ENCODE measurements at places on chromosomes 5 and 9. TPM values are rescaled to one million over a fixed set of nuclear protein-coding genes. Genes with fewer than 3 reads are reported as not detected.

GRCh38 chr5:1322036-1322900 is 22.6 kb downstream of the CLPTM1L start:
- DNase-seq = no peak

Gene GRXCR2
- not detected for total RNA-seq

GRCh38 chr9:71431931-71432330 is 310.5 kb upstream of the TRPM3 start:
- no peak for DNase-seq

Gene FEM1C
- total RNA-seq = 13.7 TPM

- DNase-seq = no peak
Observed at GRCh38 chr9:99463131-99463530, 241.0 kb downstream of the SEC61B start.

DNA sequence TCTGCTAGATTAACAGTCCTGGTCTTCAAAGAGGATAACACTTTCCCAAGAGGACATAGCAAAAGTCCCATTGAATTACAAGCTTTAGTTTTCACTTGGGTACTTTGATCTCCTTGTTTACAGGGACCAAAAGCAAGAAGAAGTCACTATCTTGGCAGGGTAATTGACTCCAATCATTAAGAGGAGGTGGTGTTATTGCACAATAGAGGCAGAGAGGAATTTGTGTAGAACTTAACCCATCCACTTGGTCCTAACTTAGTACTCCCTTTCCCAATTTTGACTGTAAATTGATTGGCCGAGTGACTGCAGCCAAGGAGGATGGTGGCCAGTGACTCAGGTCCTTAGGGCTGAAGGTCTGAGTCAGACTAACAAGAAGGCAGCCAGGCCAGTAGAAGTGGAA is 9.3 kb upstream of the TRPC7 start:
- no peak for DNase-seq

- no peak for DNase-seq
Observed at GRCh38 chr5:93304456-93305250, 276.4 kb downstream of the NR2F1-AS1 start.

Gene PRRX2
- total RNA-seq = 12.7 TPM

DNA sequence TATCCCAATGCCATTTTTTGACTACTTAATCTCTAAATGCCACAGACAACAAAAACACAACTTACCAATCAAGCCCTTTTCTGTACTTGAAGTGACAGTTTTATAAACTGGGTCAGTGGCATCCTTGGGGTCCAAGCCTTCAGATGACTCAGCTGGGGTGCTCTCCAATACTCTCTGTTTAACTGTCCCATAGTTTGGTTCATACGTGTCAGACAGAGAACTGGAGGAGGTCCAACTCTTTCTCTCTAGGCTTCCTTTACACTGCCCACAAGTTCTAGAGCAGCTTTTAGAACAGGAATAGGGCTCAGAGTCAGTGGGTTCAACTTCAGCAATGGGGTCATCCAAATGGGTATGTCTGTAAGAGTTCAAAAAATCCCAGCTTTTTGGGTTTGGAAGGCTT is 166.9 kb downstream of the CDC42SE2 start:
- no peak for DNase-seq

DNA sequence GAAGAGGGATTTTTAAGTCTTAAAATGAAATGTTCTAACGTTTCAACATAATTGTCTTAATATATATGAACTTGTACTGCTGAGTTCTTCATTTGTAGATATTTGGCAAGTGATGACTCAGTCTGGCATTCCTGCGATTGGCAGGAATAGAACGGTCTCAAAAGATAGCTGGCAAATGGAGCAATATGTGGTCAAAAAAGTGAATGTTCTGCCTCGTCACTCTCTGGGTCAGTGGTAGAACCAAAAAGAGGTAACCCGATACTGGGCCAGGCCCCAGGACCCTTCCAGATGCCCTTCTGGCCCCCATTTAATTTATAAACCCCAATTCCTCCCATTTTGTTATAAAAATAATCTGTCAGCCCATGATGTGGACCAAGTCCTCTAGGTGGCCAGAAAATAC is 39.2 kb downstream of the ZNF366 start:
- DNase-seq = no peak

GRCh38 chr5:65674749-65675148 is 47.2 kb downstream of the SGTB start:
- DNase-seq = no peak

GRCh38 chr9:8799206-8799605 is 999.6 kb upstream of the DMAC1 start:
- no peak for DNase-seq

Gene ANKRA2
- 12.8 TPM for total RNA-seq

GRCh38 chr9:121450241-121450640 is 49.4 kb downstream of the GGTA1 start:
- no peak for DNase-seq

Gene ASPN
- 0.15 TPM for total RNA-seq

- no peak for DNase-seq
Observed at GRCh38 chr9:106376689-106377088, 486.3 kb upstream of the ZNF462 start.

Gene CKMT2
- total RNA-seq = not detected

Gene FBP2
- 0.21 TPM for total RNA-seq

DNA sequence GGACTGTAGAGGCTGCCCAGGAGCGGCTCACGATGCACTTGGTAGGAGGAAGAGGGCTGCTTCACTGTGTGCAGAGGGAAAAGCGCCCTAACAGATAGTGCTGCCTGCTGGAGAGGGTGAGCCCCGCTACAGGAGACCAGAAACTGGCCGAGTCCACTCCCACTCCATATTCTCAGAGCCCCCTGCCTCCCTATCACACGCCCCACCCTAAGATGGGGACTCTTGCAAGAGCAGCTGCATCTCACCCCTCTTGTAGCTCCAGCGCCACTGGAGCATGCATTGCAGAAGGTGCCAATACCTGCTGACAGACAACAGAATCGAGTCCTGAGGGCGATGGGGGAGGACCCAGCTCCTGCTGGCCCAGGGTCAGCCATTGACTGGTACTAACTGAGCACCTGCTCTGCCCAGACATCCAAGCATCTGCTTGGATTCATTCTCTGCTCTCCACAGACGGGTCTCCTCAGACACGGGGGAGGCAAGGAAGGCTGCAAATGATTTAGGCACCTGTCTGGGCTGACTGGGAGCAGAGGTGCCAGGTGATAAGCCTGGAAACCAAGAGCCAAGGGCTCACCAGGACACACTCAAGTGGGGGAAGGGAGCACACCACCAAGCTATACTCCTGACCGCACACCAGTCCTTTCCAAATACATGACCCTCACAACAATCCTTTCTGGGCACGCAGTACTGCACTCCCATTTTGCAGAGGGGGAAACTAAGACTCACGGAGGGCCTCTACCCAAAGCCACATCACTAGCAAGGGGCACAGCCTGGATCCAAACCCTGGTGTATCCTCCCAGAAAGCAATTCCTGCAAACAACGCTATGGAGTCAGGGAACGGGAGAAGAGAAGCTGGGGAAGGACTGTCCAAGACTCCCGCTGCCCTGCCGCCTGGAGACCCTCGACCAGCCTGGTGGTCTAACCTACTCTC is 1.6 kb downstream of the BICD2 start:
- no peak for DNase-seq

DNA sequence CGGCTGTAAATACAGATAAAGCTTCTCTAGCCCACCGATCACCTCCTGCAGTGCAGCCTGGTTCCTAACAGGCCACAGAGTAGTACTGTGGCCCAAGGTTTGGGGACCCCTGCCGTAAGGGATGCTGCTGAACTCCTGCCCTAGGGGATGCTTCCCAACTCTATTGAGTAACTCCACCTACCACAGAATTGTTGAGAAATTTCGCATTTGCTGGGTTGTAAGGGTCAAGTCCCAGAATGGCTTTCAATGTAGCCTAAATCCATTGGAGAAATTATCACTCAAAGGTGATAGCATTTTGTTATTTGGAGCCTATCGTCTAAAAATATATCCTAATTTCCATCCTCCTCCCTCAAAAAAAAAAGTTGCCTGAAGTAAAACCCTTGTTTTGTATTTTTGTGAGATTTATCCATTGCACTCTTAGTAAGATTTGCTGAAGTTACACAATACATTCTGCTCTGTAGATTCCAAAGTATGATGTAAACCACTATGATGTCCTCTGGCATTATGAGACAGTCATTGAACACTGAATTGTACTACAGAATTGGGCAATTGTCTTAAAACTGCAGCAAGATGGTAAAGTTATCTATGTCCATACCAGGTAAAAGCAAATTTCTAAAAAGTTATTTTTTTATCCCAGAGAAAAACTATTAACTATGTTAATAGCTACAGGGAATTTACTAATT is 14.0 kb downstream of the ACTBL2 start:
- no peak for DNase-seq

DNA sequence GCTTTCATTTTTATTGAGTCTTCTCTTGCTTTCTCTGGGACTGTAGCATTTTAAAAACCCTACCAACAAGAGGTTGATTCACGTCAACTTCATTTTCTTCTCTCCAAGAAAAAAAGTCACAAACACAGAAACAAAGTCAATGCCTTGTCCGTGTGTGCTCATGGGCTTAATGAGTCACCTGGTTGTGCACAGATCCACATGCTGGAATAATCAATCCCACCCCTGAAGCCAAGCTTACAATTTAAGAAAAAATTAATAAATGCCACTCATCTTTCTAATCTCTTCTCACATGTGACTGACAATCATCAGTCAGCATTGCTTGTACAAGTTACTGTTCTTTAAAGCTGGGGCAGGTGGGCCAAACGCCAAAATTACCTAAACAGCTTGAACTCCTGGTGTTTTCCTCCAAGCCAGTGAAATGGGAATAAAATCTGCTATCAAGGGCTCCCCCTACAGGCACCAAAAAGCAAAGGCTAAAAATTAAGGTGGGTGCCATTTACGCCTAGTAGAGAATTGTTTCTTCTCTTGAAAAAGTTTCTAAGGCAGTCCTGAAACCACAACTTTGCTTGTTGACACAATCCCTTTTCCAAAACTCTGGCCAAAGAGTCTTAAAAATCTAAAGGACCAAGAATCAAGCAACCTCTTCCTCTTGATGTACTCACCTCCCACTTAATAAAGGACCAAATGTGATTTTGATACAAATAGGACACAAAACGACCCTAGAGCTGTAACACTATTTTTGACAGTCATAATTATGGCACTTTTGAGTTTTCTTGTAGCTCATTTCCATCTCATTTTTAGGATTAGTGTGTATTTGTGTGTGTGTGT is 21.3 kb downstream of the TRMO start:
- peak; percentile 59 for DNase-seq

DNA sequence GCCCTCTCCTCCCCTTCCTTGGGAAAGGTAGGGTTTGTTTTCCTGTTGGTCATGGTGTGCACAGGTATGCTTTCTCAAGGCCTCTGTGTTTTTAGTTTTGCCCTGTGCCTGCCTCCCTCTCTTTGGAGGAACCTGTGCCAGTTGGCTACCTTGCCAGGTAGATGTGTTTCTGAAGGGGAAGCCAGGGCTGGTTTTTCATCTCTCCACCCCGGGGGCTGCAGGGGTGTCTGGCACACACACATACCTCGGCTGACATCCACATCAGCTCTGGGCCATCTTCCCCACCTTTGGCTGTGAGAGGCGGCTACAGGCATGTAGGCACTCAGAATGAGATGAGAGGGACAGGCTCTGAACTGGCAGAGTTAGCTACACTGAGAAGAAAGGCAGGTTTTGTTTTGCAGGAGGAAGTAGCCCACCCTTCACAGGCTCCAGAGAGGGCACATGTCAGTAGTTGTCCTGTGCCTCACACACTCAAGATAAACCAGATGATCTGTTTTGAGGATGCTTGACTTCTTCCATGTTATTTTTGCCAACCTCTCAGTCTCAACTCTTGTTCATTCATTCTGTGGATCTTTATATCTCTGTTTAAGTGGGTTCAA is 9.7 kb downstream of the RGMB start:
- no peak for DNase-seq

Gene BARX1
- 9.8 TPM for total RNA-seq

Gene SEMA5A
- total RNA-seq = 0.20 TPM

Gene SOHLH1
- total RNA-seq = not detected

GRCh38 chr5:143213231-143213850 is 190.1 kb downstream of the NR3C1 start:
- peak; percentile 13 for DNase-seq

DNA sequence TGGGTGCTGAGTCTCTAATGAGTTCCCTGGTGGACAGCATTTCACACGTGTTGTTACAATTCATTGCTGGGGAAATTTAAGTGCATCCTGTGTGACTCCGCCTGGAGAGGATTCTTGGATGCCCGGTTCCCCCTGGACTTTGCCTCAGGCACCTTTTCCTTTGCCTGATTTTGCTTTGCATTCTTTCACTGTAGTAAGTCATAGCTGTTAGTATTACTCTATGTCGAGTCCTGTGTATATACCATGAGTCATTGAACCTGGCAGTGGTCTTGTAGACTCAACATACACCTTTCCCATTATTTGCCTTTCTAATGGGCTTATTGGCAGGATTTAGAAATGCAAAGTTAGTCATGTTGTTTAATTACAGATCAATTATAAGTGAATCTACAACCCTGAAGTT is 81.9 kb upstream of the DHFR start:
- DNase-seq = no peak

- no peak for DNase-seq
Observed at GRCh38 chr5:180590543-180591310, 572 bp downstream of the SCGB3A1 start.

- no peak for DNase-seq
Observed at GRCh38 chr5:91166059-91166807, 216.9 kb downstream of the ARRDC3 start.

GRCh38 chr9:32426278-32426939 is 42.0 kb downstream of the ACO1 start:
- DNase-seq = no peak

- DNase-seq = peak; percentile 18
Observed at GRCh38 chr5:146283344-146283761, 55.3 kb upstream of the POU4F3 start.
